ENCODE measurements at places on chromosomes 11 and 22.

GRCh38 chr11:110830747-110831146 lies 118.5 kb upstream of the ARHGAP20 start:
- H3K4me3 ChIP-seq = no peak overlapping the region
- no peaks in the 10 kb centered on the region for H3K36me3 ChIP-seq
- DNase-seq = no peak
- no peaks in the 10 kb centered on the region for H3K4me1 ChIP-seq
- no peak overlapping the region for H3K27ac ChIP-seq
- H3K27me3 ChIP-seq = no peaks in the 10 kb centered on the region

- H3K36me3 ChIP-seq = peaks cover 47% of the 10 kb centered on the region
- peaks cover 9% of the 10 kb centered on the region for H3K4me1 ChIP-seq
- no peaks in the 10 kb centered on the region for H3K27me3 ChIP-seq
- H3K27ac ChIP-seq = no peak overlapping the region
Measured at GRCh38 chr11:64220798-64221197, 5.2 kb downstream of the TRPT1 start.

DNA sequence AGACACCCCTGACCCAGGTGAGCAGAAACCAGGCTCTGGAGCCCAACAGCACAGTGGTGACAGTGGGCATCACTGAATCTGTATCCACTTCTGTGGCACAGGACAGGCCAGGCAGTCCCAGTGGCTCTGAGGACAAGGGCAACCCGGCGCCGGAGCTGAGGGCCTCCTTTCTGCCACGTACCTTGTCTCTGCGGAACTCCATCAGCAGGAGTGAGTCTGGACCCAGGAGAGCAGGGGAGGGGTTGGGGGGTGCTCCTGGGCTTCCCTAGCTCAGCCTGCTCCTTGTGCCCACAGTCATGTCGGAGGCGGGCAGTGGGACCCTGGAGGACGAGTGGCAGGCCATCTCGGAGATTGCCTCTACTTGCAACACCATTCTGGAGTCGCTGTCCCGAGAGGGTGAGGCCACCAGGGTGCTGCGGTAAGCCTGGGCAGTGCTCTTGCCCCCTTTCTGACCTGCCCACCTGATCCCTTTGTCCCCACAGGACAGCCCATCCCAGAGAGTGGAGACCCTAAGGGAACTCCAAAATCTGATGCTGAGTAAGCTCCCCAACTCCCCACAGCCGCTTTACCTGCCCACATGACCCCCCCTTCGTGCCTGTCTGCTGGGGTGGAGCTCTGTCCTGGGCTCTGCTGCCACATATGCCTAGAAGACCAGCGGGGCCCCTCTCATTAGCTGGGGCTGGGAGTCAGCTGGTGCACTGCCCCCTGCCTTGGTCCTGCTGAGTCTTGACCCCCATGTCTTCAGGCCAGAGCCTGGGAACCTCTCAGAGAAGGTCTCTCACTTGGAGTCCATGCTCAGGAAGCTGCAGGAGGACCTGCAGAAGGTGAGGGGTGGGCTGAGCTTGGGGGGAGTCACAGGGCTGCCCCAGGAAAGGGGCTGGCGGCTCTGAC lies 12.0 kb downstream of the SIPA1 start:
- no peak overlapping the region for H3K27ac ChIP-seq
- DNase-seq = no peak
- peaks cover 24% of the 10 kb centered on the region for H3K4me1 ChIP-seq
- no peaks in the 10 kb centered on the region for H3K27me3 ChIP-seq
- no peak overlapping the region for H3K4me3 ChIP-seq

DNA sequence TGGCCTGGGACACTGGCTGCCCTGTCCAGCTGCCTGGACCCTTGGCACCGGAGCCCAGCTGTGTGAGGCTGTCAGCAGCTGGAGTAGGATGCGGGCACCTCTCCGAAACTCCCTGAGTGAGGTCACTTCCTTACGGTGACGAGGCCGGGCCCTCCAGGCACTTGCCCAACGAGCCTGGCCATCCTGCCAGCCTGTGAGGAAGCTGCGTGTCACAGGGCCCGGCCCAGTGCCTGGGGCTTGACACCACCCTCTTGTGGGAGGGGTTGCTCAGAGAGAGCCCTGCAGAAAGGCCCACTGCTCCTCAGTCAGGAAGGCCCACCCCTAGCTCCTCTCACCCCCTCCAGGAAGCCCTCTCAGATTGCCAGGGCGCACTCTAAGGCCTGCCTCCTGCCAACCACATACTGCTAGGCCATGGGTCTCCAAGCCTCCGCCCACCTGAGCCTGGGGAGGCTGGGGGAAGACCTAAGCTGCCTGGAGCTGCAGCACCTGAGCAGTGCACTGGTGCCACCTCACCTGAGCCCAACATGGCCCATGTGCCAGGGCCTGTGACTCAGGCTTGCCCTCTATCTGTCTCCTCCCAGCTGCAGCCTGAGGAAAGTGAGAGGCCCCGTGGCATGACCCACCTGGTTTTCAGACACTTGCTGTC lies 4.3 kb upstream of the PHLDA2 start:
- H3K27me3 ChIP-seq = no peaks in the 10 kb centered on the region
- peak; percentile 15 for DNase-seq
- no peak overlapping the region for H3K4me3 ChIP-seq
- no peaks in the 10 kb centered on the region for H3K36me3 ChIP-seq

DNA sequence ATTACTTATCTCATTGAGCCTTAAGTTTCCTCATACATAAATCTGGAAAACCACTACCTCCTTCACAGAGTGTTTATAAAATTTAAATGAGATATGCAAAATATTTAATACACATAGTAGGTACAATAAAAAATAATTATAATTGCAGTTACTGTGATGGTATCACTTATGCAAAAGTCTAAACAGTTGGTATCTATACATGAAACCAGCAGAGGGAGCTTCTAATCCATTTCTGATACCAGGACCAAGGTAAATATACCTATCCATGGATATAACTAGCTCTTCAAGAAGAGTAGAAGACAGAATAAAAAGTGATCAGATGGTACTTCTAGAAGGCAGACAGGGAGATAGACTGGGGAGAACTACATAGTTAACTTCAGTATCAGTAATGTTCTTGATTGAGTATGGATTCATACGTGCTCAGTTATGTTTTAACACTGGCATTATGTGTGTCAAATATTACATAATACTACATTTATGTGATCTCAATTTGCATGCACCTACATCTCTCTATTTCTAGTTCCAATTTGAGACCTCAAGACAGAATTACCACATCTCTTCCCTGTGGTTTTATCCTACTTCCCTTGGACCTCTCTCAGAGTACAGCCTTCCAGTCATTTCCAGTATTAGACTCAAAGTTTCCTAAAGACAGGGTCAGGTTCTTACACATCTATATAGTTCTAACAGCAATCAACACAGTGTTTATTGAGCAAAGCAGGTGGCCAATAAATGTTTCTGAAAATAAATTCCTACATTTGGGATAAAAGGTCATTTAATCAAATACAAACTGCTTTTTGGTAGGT lies 13.7 kb upstream of the TSG101 start:
- no peak overlapping the region for H3K4me3 ChIP-seq
- no peaks in the 10 kb centered on the region for H3K27me3 ChIP-seq
- H3K27ac ChIP-seq = no peak overlapping the region
- DNase-seq = no peak
- H3K36me3 ChIP-seq = no peaks in the 10 kb centered on the region

DNA sequence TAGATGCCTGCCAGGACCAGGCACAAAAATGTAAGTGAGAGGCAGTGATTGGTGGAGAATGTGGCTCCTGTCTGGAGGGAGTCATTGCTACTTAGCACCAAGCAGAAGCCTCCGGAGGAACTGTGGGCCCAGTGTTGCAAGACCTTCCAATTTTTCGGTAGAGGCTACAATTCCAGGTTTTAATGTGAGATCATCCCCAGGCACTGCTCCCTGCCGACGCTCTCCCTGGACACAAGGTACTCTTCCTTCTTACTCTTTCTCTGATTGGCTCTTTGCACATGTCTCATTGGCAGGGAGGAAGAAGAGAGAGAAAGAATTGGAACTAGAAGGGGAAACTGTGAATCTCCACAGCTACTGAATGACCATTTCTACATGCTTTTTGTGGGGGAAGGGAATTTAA lies 53.7 kb upstream of the EP300 start:
- no peaks in the 10 kb centered on the region for H3K4me1 ChIP-seq
- H3K36me3 ChIP-seq = no peaks in the 10 kb centered on the region
- DNase-seq = no peak
- H3K4me3 ChIP-seq = no peak overlapping the region
- no peaks in the 10 kb centered on the region for H3K27me3 ChIP-seq
